ENCODE measurements at places on chromosomes 1 and 21. TPM values are rescaled to one million over a fixed set of nuclear protein-coding genes. Genes with fewer than 3 reads are reported as not detected.

Gene SRRM1
- total RNA-seq, result 103 TPM

Gene FMO2
- total RNA-seq, result 7.2 TPM

Gene GPR3
- total RNA-seq, result not detected

Gene AIRE
- total RNA-seq, result not detected

Gene IGSF21
- total RNA-seq, result not detected

Gene TPTE
- not detected for total RNA-seq

Gene ABCD3
- 47.9 TPM for total RNA-seq

Gene PLA2G2A
- 339 TPM for total RNA-seq

Gene AMY1A
- total RNA-seq, result not detected

Gene CYB5RL
- 11.5 TPM for total RNA-seq

Gene OR1C1
- not detected for total RNA-seq

Gene CD53
- 166 TPM for total RNA-seq

Gene ELAPOR1
- 87.7 TPM for total RNA-seq

Gene CDA
- not detected for total RNA-seq

Gene CFHR2
- total RNA-seq, result not detected

Gene BSND
- not detected for total RNA-seq

Gene LIX1L
- total RNA-seq, result 10.7 TPM

Gene ZZZ3
- total RNA-seq, result 44.6 TPM

Gene ABCA4
- total RNA-seq, result 2.1 TPM

Gene NID1
- 59.3 TPM for total RNA-seq

Gene MYBPH
- not detected for total RNA-seq

Gene CHI3L2
- not detected for total RNA-seq

Gene FAM72B
- total RNA-seq, result 0.40 TPM

Gene DYNLT5
- not detected for total RNA-seq

Gene RIIAD1
- not detected for total RNA-seq

Gene MROH9
- not detected for total RNA-seq

Gene AADACL3
- not detected for total RNA-seq

Gene KPRP
- total RNA-seq, result not detected

Gene NSUN4
- total RNA-seq, result 19.5 TPM

Gene HUNK
- total RNA-seq, result 1.8 TPM

Gene NR1I3
- not detected for total RNA-seq

Gene FCRL1
- 0.47 TPM for total RNA-seq

Gene LAD1
- 224 TPM for total RNA-seq

Gene GJA4
- total RNA-seq, result 2.5 TPM

Gene AADACL4
- not detected for total RNA-seq

Gene UBE2U
- total RNA-seq, result not detected

Gene NLRP3
- not detected for total RNA-seq

Gene PPT1
- 12.5 TPM for total RNA-seq

Gene CR1L
- total RNA-seq, result not detected

Gene SYT6
- not detected for total RNA-seq

Gene COL9A2
- total RNA-seq, result 11.6 TPM

Gene MXRA8
- total RNA-seq, result 11.7 TPM

Gene CD84
- total RNA-seq, result 4.8 TPM

Gene ITLN1
- total RNA-seq, result 45.0 TPM

Gene CCDC185
- total RNA-seq, result not detected

Gene RGS18
- total RNA-seq, result 0.80 TPM
